ENCODE measurements at places on chromosomes 6 and 20. TPM values are rescaled to one million over a fixed set of nuclear protein-coding genes. Genes with fewer than 3 reads are reported as not detected.

GRCh38 chr6:54111341-54112045, at the start of gene MLIP:
Gene MLIP (plus strand): TSS chr6:54111443. CDS start chr6:54111480, 37 bp downstream.
- DNase-seq = no peak

Gene EDN1
- total RNA-seq = 6.3 TPM

DNA sequence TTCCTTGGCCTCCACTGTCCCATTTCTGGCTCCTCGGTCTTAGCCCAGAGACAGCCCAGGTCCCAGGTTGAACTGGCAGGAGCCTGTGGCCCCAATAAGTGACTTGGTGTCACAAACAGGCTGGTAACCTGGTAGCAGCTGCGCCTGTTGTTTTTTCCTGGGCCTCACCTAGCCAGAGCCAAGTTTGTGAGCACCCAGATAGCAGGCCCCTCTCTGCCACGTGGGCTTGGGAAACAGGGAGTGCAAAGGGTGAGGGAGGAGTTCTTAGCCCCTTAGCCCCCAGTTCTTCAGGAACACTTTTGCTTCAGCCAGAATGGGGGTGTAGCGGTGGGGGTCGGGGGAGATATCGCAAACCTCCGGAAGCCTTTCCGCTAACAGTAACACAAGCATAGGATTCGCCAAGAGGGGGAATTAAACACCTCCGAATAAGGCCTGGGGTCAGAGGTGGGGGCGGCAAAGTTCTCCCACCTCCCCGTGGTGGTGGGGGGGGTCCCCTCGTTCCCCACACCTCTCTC, 760 bp downstream of the C6orf132 start:
- DNase-seq = no peak

DNA sequence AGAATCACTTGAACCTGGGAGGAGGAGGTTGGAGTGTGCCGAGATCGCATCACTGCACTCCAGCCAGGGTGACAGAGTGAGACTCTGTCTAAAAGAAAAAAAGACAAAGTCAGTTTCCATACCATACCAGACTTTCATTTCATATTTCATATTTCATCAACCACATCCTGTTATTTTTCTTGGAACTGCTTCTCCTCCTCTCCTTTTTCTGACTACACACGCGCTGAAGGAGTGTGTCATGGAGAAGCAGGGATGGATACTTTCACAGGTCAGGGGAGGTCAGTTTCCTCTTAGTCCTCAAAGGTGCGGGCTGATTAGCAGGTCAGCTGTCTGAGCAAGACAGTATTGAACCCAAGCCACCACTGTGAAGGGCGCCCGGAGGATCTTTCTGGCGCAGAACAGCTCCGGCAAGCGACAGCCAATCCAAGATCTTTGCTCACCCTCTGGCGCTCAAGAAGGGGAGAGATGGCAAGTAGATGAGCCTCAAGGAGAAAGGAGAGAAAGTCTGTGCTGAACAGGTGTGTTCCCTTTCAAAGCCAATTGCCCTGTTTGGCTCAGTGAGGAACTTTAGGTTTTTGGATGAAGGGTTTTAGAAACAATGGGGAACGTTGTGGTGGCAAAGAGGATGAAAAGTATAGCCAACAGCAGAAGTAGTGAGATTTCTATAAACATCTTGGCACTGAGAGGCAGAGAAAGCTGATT, 18.9 kb upstream of the SYNJ2 start:
- no peak for DNase-seq

DNA sequence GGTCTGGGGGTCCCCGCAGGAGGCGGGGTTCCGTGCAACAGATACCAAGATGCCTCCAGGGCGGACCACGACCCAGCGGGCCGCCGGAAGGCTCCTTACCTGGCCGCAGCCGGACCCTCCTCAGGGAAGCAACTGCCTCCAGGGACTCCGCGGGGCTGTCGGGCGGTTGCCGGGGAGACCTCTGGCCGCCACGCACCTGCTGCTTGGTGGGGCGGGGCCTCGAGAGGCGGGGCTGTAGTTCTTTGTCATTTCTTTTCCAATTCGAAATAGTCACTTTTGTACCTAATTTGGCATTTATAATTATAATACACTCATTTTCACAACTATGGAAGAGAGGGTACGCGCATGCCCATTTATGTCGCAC, 647 bp downstream of the AK9 start:
- DNase-seq = no peak

GRCh38 chr6:93105017-93105416, 314.3 kb downstream of the EPHA7 start:
- no peak for DNase-seq

DNA sequence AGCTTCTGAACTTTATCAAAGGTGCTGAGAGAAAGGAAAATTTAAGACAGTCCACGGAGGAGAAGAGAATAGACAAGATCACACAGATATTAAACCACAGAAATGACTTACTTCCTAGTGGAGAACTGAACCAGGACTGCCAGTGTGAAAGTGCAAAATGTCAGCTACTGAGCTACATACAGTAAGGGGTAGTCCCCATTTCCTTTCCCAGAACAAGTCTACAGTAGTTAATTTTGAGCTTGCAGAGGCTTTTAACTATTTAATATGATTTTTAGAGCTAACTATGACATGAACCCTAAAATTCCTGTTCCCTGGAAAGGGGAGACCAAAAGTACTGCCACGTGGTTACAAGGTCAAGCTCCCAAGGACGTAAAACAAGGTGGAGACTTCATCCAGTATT, 45.1 kb downstream of the CEP85L start:
- no peak for DNase-seq

DNA sequence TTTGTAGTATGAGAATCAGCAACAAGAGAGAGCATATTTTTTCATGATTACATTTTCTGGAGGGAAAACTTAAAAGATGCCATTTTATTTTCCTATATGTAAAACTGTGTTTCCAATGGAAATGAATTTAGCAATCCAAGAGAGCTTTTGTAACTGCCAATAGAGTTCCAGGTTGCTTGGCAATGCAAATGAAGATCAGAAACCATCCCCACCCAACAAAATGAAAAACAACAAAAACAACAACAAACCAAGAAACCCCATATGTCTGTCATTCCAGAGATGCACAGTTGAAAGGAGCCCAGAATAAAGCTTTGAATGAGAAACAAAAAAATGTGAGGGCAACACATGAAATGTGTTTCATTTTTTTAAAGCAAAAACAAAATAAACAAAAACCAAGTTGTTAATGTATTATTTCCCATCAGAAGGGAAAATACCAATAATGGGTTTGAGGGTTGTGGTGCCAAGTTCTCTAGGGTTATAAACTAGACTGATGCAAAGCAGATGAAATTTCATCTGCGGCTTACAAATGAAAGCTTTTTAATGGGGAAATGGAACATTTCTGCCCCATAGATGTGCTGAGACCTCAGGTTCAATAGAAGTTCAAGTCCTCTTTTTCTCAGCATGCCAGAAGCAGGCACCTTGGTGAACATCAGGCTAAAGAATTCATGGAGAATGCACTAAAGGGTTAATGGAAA, 121.5 kb upstream of the MCHR2 start:
- peak; percentile 10 for DNase-seq

Gene ADGB
- total RNA-seq = 0.10 TPM

Gene CRISP2
- total RNA-seq = not detected

Measured in skin of body (tissue), 3 donors.